ENCODE measurements at places on chromosomes 2 and 18.

DNA sequence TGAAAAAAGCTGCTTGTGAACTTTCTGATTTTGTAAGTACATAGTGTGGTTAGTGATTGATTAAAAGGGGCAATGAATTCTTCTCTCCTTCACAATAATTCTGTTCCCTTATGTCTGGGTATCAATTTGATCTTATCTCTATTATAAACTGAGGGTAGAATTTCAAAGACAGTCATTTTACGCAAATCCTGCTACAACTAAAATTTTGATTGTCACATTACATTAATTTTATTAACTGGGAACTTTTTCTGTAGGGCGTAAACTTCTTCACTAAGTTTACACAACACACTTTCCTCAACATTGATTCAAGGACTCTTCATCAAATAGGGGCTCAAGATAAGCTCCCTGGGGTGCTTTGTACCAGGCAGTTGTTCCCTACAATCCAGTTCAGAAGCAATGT, 5.0 kb upstream of the SLC8A1 start:
- DNase-seq = no peak

- no peak for DNase-seq
Measured at GRCh38 chr2:46167406-46167805, 129.8 kb upstream of the EPAS1 start.

DNA sequence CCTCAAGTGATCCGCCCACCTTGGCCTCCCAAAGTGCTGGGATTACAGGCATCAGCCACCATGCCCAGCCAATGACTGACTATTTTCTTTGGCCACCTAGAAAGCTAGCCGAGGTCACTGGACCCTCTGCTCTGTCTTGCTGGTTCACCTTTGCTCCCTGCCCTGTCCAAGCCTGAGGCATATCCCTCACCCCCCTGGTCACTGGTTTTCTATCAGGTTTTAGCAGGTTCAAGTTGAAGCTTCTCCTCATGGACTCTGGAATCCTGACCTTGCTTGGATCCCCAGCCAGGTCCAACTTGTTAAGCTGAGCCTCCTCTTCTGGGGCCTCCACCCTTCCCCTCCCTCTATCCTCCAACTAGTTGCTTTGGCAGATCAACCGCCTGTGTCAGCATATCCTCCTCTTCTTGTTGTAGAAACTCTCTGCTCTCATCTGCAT, 33.4 kb downstream of the PAX8 start:
- DNase-seq = no peak

DNA sequence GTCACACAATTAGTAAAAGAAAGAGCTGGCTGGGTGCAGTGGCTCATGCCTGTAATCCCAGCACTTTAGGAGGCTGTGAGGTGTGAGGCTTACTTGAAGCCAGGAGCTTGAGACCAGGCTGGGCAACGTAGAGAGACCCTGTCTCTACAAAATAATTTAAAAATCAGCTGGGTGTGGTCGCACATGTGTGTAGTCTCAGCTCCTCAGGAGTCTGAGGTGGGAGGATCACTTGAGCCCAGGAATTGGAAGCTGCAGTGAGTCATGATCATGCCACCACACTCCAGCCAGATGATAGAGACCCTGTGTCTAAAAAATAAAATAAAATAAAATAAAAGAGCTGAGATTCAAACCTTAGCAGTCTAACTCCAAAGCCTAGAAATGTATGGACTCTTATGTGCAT, 39.0 kb upstream of the NEDD4L start:
- no peak for DNase-seq

DNA sequence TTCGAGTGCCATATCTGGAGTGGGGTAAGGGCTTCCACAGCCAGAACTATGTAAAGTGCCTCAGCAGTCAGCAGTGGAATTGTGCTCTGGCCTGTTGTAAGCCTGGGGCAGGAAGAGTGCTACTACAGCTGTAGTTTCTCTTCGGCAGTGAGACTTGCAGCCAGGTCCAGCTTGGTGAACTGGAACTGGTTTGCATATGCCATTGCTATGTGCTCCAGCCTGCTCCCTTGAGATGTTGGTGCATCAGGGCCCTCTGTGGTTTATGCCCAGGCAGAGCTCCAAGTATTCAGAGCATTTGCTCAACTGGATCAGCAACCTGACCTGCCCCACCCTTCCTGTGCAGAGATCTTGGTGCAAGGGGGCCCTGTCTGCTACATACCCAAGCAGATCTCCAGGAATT, 47.8 kb downstream of the ZNF804A start:
- no peak for DNase-seq

DNA sequence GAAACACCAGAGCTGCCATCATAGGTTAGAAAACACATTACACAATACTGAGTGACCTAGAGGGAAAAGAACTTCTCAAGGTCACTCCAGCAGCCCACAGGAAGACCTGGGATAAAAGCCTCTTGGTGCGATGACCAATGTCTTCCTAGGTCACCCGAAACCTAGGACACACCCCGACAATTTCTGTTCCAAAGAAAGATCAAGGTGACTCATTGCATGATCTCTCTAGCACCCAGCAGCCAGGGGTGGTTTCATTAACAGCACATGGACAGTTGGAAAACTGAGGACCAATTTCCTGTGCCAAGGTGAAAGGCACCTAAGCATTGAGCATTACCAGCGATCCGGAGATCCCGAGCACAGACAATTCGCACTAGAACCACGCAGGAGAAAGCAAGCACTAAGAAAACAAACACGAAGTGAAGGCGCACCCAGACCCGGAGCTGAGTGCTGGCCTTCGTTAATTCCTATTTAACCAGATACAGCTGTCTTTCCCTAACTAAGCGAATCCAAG, 1.5 kb downstream of the CACNB4 start:
- no peak for DNase-seq

GRCh38 chr2:112010751-112011150, 44.3 kb upstream of the TMEM87B start:
- no peak for DNase-seq

Data from NCI-H2107 (cell line).